ENCODE measurements at places on chromosomes 12 and 14. TPM values are rescaled to one million over a fixed set of nuclear protein-coding genes. Genes with fewer than 3 reads are reported as not detected.

The SMCO2 gene
- total RNA-seq: not detected

The GPR132 gene
- 0.14 TPM for total RNA-seq

The TCL1B gene
- not detected for total RNA-seq

The IL31 gene
- not detected for total RNA-seq

The GPR135 gene
- total RNA-seq: 0.14 TPM

The TNFAIP2 gene
- 5.4 TPM for total RNA-seq

The GZMH gene
- not detected for total RNA-seq

The CATSPERB gene
- 1.6 TPM for total RNA-seq
